ENCODE measurements at places on chromosomes 4 and X.

GRCh38 chrX:129797251-129797906, 17.6 kb downstream of the SASH3 start:
- no peak for DNase-seq

DNA sequence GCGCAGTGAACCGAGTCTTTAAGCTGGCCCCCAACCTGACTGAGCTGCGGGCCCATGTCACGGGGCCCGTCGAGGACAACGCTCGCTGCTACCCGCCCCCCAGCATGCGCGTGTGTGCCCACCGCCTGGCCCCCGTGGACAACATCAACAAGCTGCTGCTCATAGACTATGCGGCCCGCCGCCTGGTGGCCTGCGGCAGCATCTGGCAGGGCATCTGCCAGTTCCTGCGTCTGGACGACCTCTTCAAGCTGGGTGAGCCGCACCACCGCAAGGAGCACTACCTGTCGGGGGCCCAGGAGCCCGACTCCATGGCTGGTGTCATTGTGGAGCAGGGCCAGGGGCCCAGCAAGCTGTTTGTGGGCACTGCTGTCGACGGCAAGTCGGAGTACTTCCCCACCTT, 2.2 kb downstream of the PLXNA3 start:
- DNase-seq: no peak

DNA sequence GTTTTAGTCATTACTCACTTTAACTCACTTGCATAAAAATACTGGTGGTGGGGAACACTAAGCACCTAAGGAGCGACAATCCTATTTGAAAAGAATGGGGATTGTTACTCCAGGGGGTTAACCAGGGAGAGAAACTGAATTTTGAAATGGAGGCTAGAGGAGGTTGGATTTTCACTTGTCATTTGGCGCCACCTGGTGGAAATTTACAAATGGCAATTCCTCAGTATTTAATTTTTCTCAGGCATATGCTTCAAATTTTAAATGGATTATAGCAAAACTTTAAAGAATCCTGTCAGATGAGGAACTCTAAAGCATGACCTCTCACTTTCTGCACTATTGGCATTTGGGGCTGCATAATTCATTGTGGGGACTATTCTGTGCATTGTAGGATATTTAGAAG, 2.7 kb upstream of the GEMIN8 start:
- no peak for DNase-seq

- no peak for DNase-seq
Observed at GRCh38 chrX:13893826-13894225, 76.9 kb upstream of the GPM6B start.

- no peak for DNase-seq
Observed at GRCh38 chrX:64570204-64570603, 175.0 kb upstream of the MTMR8 start.

GRCh38 chr4:85697854-85698253, 222.9 kb downstream of the ARHGAP24 start:
- DNase-seq: no peak

- no peak for DNase-seq
Observed at GRCh38 chr4:1238676-1239000, 10.3 kb downstream of the CTBP1 start.

DNA sequence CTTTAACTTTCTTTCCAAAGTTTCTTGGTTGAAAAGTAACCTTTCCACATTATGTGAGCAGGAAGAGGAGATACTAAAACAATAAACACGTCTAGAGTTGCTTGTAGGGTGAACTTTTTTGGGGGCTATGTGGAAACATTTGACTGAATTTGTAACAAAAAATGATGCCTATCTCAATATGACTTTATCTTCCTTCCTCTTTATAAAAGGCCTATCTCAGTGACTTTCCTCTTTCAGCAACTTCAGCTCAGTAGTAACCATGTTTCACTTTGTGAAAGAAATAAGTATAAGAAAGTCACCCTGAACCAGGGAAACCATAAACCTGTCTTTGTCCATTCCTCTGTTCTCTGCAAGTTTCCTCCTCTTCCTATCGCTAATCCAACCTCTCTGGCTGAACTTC, 124.7 kb upstream of the TMEM164 start:
- DNase-seq: no peak

All from cortex of kidney (tissue), 1 donor.